A549 treated with RU486 at 1 μM for 4 hours (cell line): ENCODE measurements at places on chromosomes 3 and 15. TPM values are rescaled to one million over a fixed set of nuclear protein-coding genes. Genes with fewer than 3 reads are reported as not detected.

Gene RTP4
- total RNA-seq, result not detected in 5 replicates

Gene SCAMP5
- total RNA-seq, result 11.2 to 15.7 TPM (median 14.7 TPM) in 5 replicates

Gene NECTIN3
- total RNA-seq, result 12.7 to 28.2 TPM (median 26.6 TPM) in 5 replicates

Gene LHFPL4
- 0.05 to 0.27 TPM (median 0.16 TPM) in 4 of 5 replicates, not detected in the other for total RNA-seq

Gene GCNT3
- total RNA-seq, result 150 to 195 TPM (median 158 TPM) in 5 replicates

Gene GOLGA6L7
- total RNA-seq, result not detected in 5 replicates
